ENCODE measurements at places on chromosomes 12 and 14.

GRCh38 chr14:33460164-33460563 lies 490.7 kb downstream of the EGLN3 start:
- no peak for DNase-seq

DNA sequence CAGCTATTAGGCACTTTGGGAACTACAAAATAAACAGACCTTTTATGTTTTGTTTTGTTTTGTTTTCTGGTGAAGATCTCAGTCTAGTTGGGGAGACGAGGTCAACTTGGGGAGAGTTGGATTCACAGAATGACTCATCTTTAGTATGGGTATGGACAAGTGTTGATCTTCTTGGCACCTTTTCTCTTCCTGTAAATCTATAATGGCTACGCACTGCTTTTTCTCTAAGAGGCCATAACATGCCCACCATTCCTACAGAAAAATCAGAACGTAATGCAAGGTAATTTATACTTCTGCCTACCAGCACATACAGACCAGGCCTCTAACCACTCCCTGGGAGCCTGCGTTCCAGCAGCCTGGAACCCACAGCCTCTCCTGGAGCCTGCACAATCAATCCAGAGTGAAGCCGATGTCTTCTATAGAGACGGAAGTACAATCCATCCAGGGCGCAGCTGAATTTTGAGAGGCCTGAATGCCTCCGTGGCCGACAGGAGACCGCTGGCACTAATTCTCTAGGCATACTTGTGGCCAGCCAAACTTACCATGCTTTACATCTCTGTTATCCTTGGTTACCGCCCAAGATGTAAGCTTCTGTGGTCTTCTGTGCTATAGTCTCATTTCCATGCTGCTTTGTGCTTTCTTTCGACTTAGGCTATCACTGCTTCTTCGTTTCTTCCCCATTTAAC lies 717 bp downstream of the PPHLN1 start:
- DNase-seq, result no peak

DNA sequence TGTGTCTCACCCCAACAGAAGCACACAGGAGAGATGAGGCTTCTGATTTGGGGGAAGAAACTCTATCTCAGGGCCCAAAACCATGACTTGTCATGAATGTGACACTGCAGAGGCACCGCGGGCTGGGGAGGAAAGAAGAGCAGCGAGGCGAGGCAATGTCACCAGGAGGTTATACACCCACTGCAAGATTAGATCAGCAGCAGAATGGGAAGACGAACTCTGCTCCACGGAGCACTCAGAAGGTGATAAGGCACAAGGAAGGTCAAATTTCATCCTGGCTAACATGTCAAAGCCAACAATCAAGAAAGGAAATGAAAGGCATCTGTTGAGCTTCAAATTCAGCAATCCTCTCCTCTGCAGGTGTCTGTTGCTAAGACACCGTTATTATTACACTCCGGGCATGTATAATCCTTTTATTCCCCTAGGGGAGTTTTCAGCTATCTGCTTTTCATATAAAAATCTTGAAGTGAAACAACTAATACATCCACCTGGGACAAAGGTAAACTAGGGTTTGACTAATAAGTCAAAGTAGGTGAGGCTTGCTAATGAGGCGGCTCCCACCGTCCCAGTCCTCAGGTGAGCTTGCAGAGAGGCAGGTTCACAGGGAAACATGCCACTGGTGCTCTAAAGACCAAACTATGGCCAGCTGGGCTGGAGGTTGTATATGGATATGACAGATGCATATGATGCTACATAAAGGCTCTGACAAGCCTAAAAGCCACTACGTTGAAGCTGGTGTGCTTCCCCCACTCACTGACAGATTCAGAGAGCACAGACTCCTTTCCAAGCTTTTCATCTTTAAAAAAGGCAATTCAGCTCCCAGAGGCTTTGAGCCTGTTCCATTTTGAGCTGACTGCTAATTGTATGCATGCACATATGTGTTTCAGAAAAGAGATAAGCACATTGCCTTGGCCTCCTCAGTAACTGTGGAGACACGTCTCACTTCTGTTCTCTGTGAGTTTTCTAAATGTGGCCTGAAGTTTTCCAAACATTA lies 221.2 kb downstream of the NELL2 start:
- DNase-seq, result no peak

DNA sequence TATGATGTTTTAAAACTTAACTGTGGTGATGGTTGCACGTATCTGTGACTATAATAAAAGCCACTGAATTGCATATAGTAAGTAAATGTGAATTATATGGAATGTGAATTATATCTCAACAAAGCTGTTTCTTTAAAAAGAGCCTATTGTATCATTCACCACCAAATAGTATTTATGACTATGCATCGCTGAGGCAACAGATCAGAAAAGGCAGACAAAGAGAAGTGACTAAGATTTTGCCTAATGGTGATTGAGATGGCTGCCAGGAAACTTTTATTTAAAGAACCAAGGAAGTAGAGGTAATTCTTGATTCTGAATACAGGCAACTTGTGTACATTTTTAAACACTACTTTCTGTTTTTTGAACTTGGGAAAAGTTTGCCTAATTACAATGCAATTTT lies 31.7 kb downstream of the DHRS7 start:
- DNase-seq, result no peak

- no peak for DNase-seq
Measured at GRCh38 chr12:19896041-19896440, 456.7 kb downstream of the AEBP2 start.

GRCh38 chr14:69423279-69423678 lies 24.8 kb downstream of the SLC39A9 start:
- no peak for DNase-seq

GRCh38 chr12:18429366-18429765 lies 168.0 kb downstream of the PIK3C2G start:
- DNase-seq, result no peak

- DNase-seq, result no peak
Measured at GRCh38 chr12:109910969-109911348, 10.9 kb downstream of the TCHP start.

GRCh38 chr14:68307790-68308168 lies 485.1 kb downstream of the ZFP36L1 start:
- DNase-seq, result no peak

GRCh38 chr14:57865066-57865402 lies 858 bp downstream of the SLC35F4 start:
- no peak for DNase-seq

GRCh38 chr14:89956661-89957009 lies 908 bp downstream of the TDP1 start:
- no peak for DNase-seq

GRCh38 chr12:121388421-121388981 lies 11.4 kb upstream of the RNF34 start:
- DNase-seq, result no peak

DNA sequence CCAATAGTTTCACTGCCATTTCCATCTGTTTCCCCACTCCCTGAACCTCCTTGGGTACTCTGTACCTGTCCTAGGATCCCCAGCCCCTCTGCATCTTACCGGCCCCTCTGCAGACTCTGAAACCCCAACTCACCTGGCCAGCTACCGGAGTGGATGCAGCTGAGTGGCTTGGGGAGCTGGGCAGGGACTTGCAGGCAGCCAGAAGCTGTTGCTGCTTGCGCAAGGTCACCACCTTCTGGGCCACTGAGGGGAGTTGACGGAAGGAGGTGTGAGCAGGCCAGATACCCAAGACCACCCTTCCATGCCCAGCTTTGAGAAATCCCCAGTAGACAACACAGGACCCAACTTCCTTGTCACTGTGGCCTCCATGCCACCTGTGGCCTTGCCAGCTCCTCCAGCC lies 6.3 kb downstream of the AGAP2 start:
- DNase-seq, result no peak

DNA sequence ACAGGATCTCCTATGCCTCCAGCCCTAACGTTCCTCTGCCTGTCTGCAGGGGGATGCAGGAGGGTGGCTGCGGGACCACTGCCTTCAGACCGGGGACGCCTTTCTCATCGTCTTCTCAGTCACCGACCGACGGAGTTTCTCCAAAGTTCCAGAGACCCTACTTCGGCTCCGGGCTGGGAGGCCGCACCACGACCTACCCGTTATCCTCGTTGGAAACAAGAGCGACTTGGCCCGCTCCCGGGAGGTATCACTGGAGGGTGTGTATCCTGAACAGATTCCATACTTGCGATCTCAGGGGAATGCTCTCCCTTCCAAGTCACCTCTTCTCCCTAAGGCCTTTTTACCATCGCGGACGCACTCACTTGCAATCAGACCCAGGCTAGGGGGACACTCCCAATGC lies 3.0 kb downstream of the REM2 start:
- DNase-seq, result no peak

DNA sequence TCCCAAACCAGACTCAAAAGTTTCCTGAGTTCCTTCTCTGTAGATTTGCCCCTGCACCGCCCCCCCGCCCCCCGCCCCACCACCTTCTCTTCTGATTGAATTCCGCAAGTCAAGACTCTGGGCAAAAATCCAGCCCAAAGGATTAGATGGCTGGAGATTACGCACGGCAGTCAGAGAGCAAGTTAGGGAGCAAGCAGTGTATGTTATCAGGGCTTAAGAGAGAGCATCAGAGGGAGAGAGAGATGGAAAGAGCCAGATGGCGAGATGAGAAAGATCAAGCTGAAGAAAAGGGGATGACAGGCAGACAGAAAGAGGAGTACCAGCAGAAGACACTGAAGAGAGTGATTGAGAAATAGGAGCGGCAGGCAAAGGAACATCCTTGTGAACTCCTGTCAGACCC lies 13.9 kb upstream of the ANKRD33 start:
- DNase-seq, result no peak

DNA sequence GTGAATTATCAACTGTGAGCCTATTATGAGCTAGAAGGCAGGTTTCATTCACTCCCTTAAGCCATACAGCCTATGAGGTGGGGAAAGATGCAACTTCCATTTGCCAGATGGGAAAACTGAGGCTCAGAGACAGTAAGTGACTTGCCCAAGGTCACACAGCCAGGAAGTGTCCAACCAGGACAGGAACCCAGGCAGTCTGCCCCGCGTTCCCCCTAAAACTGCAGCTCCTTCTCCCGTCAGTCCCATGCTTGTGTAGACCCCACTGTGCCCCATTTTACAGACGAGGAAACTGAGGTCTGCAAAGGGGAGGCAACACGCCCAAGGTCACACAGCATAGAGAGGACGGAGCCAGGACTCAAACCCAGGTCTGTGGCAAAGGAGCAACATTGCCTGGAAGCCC lies 50.6 kb downstream of the NCOR2 start:
- no peak for DNase-seq

- no peak for DNase-seq
Measured at GRCh38 chr14:96934638-96935330, 137.6 kb downstream of the VRK1 start.

- no peak for DNase-seq
Measured at GRCh38 chr14:76237349-76237990, 85.7 kb downstream of the GPATCH2L start.

GRCh38 chr14:64159588-64159987 lies 134.6 kb downstream of the ESR2 start:
- no peak for DNase-seq

GRCh38 chr14:68506021-68506644 lies 286.7 kb downstream of the ZFP36L1 start:
- DNase-seq, result no peak

DNA sequence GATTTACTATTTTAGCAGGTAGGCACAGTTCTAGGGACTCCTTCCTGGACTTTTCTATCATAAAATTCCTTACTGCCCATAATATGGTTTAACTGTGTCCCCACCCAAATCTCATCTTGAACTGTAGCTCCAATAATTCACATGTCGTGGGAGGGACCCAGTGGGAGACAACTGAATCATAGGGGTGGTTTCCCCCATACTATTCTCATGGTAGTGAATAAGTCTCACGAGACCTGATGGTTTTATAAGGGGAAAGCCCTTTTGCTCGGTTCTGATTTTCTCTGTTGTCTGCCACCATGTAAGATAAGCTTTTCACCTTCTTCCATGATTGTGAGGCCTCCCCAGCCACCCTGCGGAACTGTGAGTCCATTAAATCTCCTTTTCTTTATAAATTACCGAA lies 10.0 kb upstream of the ETV6 start:
- no peak for DNase-seq

DNA sequence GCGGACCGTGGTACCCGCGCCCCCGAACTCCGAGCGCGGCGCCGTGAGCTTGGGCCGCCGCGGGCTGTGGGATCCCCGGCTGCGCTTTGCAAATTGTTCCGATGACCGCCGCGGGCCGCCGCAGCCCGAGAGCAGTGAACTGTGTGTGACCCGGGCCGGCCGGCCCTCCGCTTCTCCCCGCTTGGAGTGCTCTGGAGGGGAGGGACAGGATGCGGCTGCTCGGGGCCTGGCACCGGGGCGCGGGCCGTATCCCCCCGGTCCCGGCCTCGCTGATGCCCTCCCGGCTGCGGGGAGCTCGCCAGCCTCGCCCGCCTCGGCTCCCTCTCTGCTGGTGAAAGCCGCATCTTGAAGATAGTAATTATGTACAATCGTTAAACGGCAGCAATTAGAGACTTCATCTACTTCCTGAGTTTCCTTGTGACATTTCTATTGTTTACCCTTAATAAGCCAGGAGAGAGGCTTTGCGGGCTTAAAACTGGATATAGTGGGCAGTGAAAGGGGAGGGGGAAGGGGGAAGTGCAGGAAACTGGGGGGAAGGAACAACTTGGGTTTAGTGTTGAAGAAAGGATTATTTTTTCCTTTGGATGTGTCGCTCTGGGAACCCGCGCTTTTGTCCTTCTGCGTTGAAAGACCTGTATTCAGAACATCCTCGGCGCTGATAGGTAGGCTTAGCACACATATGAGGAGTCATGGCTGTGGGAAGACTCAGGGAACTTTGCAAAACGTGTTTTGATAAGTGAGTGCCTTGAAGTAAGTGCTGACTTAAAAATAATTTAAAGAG lies 1.2 kb downstream of the PELI2 start:
- no peak for DNase-seq

Data from activated CD4-positive, alpha-beta T cell treated with anti-CD3 and anti-CD28 coated beads for 24 hours (primary cell).